ENCODE measurements at places on chromosomes 4 and X.

GRCh38 chrX:154125391-154126040 lies 18.5 kb upstream of the OPN1LW start:
- DNase-seq = no peak

GRCh38 chr4:158169931-158170690 lies 2.7 kb downstream of the GASK1B start:
- no peak for DNase-seq

GRCh38 chr4:90112715-90113114 lies 14.5 kb upstream of the CCSER1 start:
- no peak for DNase-seq

DNA sequence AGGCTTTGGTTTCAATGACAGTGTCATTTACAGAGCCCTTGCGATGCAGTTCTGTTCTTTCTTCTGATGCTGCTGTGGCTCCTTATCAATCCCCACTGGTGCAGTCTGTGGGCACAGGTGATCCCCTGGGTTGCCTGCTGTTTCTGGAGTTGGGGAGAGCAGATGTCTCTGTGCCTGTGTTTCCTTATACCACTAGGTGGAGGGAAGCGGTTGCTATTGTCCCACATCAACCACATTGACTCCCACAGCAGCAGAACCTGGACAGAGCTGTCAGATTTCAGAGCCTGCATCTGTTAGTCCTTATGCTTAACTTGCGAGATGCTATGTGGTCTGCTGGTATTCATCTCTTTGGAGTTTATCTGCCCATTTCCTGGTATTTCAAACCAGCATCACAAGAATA lies 57.7 kb downstream of the NEIL3 start:
- no peak for DNase-seq

- no peak for DNase-seq
Measured at GRCh38 chrX:40368611-40369061, 212.1 kb upstream of the ATP6AP2 start.

GRCh38 chr4:153243468-153243867 lies 39.2 kb downstream of the TRIM2 start:
- DNase-seq = no peak

Measured in T-helper 2 cell (primary cell).